ENCODE measurements at places on chromosomes 7 and 10. TPM values are rescaled to one million over a fixed set of nuclear protein-coding genes. Genes with fewer than 3 reads are reported as not detected.

DNA sequence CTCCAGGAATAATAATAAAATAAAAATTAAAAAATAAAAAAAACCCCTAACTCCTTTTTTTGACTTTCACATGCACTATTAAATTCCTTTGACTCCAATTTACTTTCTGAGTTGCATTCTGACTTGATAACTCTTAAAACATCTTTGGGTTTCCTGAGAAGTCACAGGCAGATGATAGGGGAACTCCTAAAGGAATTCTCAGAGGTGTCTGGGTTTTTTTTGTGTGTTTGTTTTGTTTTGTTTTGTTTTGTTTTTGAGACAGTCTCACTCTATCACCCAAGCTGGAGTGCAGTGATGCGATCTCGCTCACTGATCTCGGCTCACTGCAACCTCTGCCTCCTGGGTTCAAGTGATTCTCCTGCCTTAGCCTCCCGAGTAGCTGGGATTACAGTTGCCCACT lies 52.7 kb upstream of the APBB1IP start:
- no peaks in the 10 kb centered on the region for H3K4me1 ChIP-seq
- H3K36me3 ChIP-seq, result no peaks in the 10 kb centered on the region
- no peaks in the 10 kb centered on the region for H3K27me3 ChIP-seq

DNA sequence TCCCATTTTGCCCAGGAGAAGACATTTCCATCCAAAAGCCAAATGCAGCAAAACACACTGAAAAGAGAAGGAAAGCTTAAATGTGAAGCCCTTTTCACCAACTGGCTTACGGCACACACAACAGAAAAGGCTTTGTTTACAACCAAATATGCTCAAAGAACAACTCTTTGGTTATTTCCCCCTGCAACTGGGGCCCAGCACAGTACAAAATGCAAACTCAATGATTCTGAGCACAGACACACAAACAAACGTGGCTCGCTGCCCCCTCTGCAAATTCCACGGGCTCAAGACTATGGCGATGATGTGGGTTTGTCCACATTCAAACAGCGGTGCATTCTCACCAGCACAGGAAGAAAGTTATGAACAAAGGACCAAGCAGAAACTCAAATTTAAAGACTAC lies 5.3 kb downstream of the CPXM2 start:
- no peaks in the 10 kb centered on the region for H3K36me3 ChIP-seq
- H3K27me3 ChIP-seq, result peaks cover 3% of the 10 kb centered on the region
- DNase-seq, result no peak
- H3K27ac ChIP-seq, result no peak overlapping the region

GRCh38 chr10:11639849-11640764 lies 28.7 kb upstream of the USP6NL start:
- DNase-seq, result peak; percentile 65
- H3K4me1 ChIP-seq, result no peaks in the 10 kb centered on the region
- H3K36me3 ChIP-seq, result no peaks in the 10 kb centered on the region
- no peaks in the 10 kb centered on the region for H3K27me3 ChIP-seq

DNA sequence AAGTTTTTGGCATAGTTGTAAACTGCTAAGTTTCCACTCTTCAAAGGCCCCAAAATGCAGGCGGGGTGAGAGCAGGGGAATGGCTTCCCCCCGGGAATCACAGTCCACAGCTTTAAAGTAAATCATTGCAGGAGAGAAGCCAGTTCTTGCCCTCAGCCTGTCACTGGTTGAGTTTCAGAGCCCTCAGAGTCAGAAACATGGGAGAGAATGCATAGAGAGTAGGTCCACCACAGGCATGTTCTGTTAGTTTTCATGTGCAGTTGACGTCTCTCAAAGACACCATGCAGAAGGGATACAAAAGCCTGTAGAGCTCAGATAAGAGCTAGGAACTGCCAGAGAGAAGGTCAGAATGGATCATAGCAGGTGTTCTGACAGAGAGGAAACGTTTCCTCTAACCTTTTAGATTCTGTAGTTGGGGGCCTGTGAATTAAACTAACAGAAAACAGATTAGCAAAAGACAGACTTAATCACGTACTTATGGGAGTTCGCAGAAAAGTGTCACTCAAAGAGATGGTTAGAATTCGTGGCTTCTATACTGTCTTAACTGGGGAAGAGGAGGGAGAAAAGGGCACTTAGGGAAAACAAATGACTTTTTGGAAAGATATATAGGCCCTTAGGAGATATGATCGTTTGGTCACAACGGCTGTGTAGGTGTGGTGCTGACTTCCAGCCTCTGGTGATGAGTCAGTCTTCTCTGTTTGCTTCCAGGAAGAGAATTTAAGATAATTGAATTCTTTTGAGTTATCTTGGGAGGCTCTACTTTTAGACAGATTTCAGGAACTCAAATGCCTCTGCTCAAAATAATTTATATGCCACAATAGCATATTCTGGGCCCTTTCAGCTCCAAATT lies 48.0 kb upstream of the MSRB2 start:
- peak; percentile 57 for DNase-seq
- no peak overlapping the region for H3K4me3 ChIP-seq
- no peaks in the 10 kb centered on the region for H3K36me3 ChIP-seq
- peaks cover 18% of the 10 kb centered on the region for H3K4me1 ChIP-seq
- no peak overlapping the region for H3K27ac ChIP-seq

Gene ADIRF
- total RNA-seq, result 171 TPM

GRCh38 chr7:116152276-116152675 lies 58.1 kb upstream of the TES start:
- no peaks in the 10 kb centered on the region for H3K36me3 ChIP-seq
- H3K4me1 ChIP-seq, result no peaks in the 10 kb centered on the region
- no peaks in the 10 kb centered on the region for H3K27me3 ChIP-seq

- H3K36me3 ChIP-seq, result no peaks in the 10 kb centered on the region
- no peak overlapping the region for H3K27ac ChIP-seq
- DNase-seq, result no peak
Measured at GRCh38 chr7:138982204-138982623, 1.0 kb upstream of the KIAA1549 start.

All from lung (tissue), 17 donors.